CD4-positive, alpha-beta T cell treated with Interleukin-6 at 100 ng/mL for 8 hours (primary cell): ENCODE measurements at places on chromosomes 3 and 15.
A peak's percentile ranks its signal among the peaks of the same experiment; 100 is the strongest.

DNA sequence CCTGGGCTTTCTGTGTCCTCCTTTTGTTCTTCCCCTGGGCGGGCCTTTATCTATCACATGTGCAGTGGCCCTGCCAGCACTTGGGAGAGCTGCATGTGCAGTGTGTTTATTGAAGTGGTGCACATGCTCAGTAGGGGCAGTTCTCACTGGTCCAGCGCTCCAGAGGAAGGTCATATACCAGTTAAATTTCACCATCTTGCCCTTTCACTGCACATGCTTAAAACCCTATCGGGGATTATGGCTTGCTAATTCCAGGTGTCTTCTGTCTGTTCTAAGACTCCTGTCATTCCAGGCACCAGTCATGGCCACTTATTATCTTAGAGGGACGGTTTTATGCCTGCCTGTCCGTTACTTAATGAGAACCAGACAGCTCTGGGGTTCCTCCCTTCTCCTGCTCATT, 52.2 kb downstream of the ROPN1B start:
- no peak for DNase-seq

GRCh38 chr3:73624821-73625665, at the start of gene PDZRN3:
TSS of gene PDZRN3 (minus strand) at chr3:73624941.
- no peak for DNase-seq

DNA sequence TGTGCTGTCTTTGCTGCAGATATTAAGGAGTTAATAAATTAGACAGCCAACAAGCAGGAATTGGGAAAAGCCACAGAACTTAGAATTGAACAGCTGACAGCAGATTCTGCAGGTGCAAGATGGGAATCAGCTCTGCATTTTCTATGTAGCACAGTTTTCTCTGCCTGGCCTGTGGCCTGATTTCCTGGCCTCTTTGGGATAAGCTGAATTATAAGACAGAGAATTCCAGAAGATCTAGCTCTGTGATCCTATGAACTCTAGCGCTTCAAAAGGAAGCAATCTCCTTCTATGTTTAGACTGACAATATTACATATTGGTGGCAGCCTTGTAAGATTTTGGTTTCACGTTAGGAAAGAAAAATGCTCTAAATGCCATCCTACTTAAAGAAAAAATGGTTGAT, 24.0 kb upstream of the SOX2 start:
- DNase-seq, result no peak

- DNase-seq, result no peak
These were observed 1.3 kb upstream of the TMIE start for GRCh38 chr3:46699676-46700523.

DNA sequence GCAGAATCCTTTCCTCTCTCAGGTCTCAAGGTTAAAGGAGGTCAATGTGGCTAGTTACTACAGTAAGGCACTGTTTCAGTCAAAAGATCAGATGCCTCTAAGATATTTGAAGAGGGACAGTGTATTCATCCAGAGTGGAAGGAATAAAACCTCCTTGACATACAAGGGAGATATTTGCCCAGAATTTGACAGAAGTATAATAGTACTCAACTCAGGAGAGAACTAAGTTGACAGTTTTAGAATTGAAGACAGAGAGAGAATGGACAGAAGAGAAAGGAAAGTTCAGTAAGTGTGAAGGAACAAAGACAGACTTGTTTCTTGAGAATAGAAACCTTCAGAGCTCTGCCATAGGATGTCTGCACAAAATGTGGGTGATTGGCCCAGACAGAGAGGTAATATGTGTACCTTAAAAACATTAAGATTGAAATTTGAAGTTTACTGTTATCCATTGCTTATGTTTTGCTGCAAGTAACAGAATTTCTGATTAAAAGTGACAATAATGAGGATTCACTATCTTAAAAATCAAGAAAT, 507.1 kb downstream of the IGSF11 start:
- no peak for DNase-seq

DNA sequence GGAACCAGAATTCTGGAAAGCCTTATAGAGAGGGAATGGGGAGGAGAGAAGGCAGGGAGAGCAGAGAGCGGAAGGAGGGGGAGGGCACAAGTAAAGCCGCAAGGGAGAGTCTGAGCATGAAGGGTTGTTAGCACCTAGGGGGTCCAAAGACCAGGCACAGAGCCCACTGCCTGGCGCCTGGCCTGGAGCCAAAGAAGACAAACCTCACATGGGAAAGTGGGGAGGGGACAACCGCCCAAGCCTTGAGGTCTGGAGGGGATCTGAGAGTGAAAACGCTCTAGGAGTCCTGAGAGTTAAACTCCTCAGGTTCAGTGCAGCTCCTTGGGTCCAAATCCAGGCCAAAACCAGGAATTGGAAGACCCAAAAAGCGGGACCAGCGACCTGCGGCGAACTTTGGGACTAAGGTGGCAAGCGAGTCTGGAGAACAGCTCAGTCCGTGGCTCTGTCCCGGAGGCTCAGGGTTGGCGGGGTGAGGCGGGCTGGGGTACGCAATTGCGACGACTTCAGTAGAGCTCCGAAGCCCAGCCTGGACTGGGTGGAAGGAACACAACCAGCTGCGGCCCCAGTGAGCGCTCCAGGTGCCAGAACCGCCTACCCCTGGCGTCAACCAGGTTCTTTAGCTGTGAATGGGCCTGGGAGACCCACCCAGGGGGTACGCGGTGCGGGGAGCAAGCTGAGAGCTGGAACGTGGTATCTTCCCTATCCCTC, 807 bp upstream of the INAFM2 start:
- no peak for DNase-seq

DNA sequence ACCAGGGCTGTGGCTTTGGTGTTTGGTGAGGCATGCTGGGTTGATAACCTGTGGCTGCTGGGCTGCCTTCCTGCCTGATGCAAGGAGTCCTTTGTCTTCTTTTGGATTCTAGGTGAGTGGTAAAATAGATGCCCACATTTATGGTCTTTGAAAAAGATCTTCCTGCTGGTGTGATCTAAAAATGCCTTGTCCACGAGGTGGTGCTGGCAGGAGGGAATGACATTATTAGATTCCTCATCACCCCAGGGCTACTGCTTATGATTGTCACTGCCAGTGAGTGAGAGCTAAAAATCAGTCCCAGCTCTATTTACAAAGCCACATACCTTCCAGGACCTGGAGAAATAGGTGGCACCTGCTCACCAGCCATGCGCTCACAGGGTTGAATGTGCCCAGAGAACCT, 355.5 kb upstream of the ROPN1 start:
- no peak for DNase-seq

GRCh38 chr3:58557491-58557890, 19.7 kb downstream of the FAM107A start:
- DNase-seq, result no peak

GRCh38 chr3:166837535-166837934, 542.6 kb downstream of the ZBBX start:
- DNase-seq, result no peak

GRCh38 chr3:112958811-112959560, 15.9 kb downstream of the CD200R1 start:
- DNase-seq, result peak; percentile 3
